CD14-positive monocyte (primary cell): ENCODE measurements at places on chromosomes 16 and 17.
A peak's percentile ranks its signal among the peaks of the same experiment; 100 is the strongest.

- no peak for DNase-seq
These were observed 93.8 kb downstream of the PGS1 start for GRCh38 chr17:78472035-78472905.

GRCh38 chr16:78435260-78435659 lies 335.8 kb downstream of the WWOX start:
- no peak for DNase-seq

- DNase-seq = no peak
These were observed 319.0 kb upstream of the C16orf82 start for GRCh38 chr16:26747760-26748159.

DNA sequence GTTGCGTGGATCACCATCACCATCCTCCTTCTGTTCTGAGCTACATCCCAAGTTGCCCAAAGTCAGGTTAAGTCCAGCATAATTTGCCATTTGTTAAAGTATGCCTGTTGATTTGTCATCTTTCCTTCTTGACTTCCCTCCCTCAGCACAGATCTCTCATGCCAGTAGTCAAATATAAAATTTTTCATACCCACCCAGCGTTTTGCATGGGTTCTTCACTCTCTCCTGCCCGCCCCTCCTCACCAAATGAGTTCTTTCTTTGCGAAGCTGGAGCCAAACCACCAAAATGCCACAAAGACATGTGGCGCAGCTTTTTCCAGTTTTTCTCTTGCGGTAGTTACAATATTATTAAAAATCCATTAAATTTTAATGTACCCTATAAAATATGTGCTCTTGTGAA lies 167.2 kb downstream of the MSI2 start:
- no peak for DNase-seq

GRCh38 chr17:80379348-80379747 lies 35.6 kb upstream of the ENDOV start:
- no peak for DNase-seq

- DNase-seq = peak; percentile 88
These were observed at the start of gene RAP1GAP2 for GRCh38 chr17:2796164-2797125. RAP1GAP2 (plus strand) TSS chr17:2796438; CDS start chr17:2796528, 90 bp downstream.

DNA sequence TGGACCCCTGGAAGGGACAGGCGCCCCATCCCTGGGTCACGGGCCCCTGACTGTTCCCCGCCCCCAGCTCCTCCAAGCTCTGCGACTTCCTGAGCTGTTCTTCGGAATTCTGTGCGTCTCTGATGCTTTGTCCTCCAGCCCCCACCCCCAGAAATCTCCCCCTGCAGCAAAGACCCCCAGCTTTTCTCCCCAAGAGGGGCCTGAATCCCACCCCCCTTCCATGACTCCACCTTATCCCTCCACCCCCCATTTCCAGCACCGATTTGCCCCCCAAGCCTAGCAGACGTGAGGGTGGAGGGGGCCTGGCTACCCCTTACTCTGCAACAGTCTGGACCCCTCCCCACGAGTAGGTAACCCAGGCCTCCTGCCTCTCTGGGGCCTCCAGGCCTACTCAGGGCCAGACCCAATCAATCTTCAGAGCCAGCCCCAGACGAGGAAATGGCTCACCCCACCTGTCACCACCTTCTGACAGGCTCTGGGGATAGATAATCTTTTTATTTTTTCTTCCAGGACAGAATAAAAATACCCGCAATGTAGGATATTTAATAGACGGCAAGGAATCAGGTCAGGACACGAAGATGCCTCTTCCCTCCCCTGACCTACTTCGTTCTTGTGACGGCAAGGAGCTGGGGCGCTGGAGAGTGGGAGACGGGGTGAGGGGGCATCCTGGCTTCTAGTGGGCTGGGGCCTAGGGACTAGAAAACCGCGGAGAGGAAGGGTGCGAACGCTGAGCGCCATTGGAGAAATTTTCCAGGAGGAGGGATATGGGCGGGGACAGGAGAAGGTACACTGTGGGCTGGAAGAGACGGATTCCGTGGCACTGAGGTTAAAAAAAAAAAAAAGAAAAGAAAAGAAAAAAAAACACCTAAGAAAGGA lies 744 bp upstream of the PLXDC1 start:
- no peak for DNase-seq
